ENCODE measurements at places on chromosomes 7 and 10.

DNA sequence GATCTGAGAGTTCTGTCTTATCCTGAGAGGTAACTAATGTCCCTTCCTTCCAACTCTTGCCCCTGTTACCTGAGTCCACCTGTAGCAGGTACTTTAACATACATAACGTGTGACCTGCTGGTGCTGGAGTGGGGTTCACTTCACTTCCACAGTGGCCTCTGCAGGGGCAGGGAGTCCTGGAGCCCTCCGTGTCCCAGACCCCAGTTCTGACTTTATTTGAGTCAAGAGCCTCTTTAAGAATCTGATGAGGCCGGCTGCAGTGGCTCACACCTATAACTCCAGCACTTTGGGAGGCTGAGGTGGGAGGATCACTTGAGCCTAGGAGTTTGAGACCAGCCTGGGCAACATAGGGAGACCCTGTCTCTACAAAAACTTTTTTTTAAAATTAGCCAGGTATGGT lies 117.0 kb upstream of the RET start:
- DNase-seq = no peak

DNA sequence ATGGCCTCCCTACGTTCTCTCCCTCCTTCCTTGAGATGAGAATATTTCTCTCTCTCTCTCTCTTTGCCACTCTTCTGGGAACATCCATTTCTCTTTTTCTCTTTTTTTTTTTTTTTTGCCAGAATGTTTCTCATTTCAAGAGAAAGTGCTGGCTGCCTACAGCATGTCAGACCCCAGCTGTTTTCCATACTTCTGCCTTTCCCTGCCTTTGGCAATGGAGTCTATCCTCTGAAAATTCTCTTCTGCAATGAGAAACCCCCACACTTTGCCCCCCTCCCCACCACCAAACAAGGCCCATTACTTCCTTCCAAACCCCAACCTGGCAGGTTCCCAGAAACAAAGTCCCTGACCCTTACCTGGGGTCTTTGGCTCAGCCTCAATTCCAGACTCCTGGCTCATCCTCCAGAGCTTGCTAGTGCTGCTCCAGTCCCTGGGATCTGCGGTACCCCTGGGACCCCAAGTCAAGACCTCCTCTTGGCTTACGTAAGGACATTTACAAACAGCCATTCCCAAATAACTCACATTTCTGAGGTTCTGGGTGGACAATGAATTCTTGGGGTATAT lies 17.4 kb upstream of the CCL26 start:
- no peak for DNase-seq

- DNase-seq = no peak
These were observed 10.9 kb upstream of the DMBT1 start for GRCh38 chr10:122549636-122550035.

DNA sequence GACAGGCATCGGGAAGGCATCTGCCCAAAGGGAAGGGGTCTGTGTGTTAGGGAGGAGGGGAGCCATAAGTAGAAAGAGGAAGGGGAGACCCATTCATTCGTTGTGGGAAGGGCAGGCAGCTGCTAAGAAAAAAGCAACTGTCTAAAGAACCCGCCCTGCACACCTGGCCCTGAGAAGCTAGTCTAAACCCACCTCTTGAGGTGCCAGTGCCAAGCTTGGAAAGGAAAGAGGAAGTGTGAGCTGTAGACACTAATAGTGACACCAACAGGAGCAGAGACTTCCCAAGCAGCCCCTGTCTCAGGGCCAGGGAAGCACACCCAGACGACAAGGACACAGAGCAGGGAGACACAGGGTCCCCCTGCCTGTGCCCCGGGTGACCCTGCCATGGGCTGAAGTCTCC lies 40.8 kb upstream of the PRSS58 start:
- no peak for DNase-seq

DNA sequence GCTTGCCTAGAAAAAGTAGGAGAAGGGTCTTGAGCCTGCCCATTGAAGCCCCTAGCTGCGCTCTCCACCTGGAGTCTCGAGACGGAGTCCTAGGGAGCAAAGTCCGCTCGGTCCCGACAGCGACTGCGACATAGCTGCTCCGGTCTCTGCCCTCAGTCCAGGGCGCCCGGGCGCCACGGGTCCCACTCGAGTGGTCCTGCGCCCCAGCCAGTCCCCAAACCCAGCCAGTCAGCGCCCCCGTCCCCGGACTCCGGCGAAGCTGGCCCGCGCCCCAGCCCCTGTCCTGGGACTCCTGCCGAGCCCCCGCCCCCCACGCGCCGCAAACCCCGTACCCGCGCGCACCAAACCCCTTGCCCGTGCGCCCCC lies 490 bp downstream of the TNS3 start:
- peak; percentile 58 for DNase-seq

DNA sequence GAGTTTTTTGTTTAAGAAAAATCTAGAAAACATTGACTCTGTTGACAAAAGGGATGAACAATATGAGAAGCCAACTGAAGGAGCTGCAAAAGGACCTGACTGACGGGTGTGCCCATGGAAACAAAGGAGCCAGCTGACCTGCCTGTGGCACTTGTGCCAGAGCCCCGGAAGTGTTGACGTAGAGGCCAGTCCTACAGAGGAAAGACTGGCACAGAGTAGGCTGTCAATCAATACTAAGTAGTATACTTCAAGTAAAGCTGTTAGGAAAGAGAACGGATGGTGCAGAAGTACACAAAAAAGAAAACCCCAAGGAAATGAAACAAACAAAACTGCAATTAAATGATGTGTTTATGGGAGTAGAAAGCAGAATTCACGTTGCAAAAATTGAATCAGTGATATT lies 19.0 kb upstream of the ABI1 start:
- peak; percentile 58 for DNase-seq

DNA sequence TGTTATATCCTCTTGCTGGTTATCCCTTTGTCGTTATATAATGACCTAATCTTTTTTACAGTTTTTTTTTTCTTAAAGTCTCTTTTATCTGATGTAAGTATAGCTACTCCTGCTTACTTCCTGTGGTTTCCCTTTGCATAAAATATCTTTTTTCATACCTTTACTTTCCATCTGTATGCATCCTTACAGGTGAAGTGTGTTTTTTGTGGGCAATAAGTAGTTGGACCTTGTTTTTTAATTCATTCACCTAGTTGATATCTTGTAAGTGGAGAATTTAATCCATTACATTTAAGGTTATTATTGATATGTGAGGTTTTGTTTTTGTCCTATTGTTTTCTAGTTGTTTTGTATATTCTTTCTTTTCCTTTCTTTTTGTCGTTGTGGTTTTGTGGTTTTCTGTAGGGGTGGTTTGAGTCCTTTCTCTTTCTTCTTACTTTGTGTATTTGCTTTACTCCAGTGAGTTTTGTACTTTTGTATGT lies 168.6 kb downstream of the MLLT10 start:
- no peak for DNase-seq

- DNase-seq = no peak
These were observed 67.0 kb downstream of the FAM241B start for GRCh38 chr10:69697006-69697405.

DNA sequence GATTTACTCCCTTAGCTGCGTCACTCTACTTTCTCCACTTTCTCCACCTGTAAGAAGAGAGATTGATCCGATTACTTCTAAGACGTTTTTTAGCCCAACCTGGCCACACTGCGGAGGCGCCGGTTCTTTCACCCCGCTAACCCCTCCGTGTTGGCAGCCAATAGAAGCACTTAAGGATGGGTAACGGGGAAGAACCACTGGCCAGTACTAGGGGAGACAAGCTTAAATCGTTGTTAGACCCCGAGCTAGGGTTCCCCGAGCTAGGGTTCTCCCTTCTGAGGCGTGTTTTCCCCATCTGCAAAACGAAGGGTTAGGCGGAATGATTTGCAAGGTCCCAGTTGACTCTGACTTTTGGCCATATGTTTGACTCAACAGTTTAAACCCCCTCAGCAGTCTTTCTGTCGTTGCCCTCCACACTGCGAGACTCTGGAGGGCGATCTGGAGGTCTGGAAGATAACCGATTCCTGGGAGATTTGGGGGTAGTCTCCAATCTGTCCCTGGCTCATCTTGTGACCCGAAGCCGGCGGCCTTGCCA lies 644 bp downstream of the UMAD1 start:
- peak; percentile 18 for DNase-seq

GRCh38 chr10:65779985-65780384 lies 1145.9 kb upstream of the LRRTM3 start:
- no peak for DNase-seq

DNA sequence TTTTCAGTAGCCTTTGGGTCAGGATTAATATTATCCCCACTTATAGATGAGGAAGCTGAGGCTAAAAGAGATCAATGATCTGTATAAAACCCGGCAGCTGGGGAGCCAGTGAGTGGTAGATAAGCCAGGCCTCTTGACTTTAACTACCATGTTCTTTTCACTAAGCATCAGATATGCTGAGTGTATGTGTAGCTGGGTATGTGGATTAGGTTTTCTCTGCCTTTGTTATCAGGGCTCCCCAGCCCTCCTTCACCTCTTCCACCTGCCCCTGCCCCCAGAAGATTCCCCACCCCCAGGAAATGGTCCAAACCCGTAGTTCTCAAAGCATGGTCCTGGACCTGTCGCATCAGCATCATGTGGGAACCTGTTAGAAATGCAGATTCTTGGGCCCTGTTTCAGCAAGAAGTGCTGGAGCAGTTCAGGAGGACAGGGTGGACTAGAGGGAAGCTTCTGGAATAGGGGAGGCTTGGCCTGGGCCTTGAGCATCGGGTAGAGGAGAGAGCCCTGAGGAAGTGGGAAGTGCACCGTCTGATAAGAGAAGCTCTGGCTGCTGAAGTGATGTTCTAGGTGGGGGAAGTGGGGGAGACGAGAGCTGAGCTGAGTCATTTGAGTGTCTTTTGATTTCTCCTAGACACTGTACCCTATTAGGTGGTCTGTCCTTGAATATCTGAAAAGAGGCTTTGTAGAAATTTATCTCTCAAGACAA lies 101.3 kb downstream of the HIF1AN start:
- no peak for DNase-seq

DNA sequence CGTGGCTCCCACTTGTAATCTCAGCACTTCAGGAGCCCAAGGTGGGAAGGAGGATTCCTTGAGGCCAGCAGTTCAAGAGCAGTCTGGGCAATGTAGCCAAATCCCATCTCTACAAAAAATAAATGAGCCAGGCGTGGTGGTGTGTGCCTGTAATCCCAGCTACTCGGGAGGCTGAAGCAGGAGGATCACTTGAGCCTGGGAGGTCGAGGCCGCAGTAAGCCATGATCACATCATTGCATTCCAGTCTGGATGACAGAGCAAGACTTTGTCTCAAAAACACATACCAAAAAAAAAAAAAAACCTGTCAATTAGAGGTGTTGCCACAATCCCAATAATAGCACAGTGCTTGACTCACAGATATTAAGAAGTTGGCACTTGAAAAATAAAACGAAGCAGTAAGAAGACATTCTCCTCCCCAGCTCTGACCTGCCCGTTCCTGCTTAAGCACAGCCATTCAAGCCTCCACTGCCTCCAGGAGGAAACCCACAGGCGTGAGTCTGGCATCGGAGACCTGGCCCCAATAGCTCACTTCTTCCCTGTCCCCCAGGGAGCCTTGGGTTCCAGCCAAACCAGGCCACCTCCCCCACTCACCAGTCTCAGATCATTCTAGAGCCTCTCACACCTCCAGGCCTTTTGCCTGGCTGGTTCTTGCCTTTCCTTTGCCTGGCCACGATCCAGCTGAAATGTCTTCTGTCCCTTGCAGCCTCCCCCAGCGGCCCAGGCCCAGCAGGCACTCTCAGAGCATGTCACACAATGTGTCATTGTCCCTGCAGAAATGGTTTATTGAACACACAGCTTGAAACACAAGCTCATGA lies 45.3 kb upstream of the GTF2I start:
- no peak for DNase-seq

DNA sequence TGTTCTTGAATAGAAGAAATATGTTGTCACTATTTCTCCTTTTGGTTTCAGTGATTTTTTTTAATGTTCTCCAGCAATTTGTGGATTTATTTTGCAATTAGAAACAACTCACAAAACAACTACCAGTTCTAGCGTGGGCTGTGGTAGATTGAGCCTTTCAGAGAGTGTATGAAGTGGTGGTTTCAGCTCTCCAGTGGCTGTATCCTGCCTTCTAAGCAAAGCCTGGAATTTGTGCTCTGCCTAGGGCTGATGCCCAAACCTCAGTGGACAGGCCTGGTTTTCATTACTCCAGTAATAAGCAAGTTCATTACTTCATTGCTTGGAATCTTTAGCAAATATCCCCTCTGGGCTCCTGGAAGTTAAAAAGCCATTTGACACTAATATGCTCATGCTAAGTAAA lies 35.9 kb downstream of the APBB1IP start:
- no peak for DNase-seq

GRCh38 chr10:77016278-77016815 lies 621.3 kb downstream of the KCNMA1 start:
- DNase-seq = no peak

DNA sequence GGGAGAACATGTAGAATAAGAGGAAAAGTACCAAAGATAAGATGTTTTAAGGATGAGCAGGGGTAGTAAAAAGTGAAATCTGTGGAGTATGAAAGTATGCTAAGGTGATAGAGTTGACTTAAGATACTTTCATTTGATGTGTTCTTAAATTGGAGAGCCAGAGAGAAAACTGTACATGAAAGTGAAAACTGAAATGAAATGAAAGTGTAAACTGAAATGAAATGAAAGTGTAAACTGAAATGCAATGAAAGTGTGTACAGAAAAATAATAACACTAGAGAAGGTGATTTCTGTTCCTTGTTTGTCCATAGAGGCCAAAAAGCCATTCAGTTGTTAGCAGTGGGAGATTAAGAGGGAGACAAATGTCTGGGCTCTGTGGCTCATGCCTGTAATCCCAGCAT lies 17.5 kb downstream of the AHR start:
- DNase-seq = no peak

GRCh38 chr10:34430685-34431084 lies 384.4 kb downstream of the PARD3 start:
- DNase-seq = no peak

GRCh38 chr10:131689486-131689885 lies 211.3 kb upstream of the PPP2R2D start:
- no peak for DNase-seq

GRCh38 chr7:1513657-1514095 lies 9.5 kb upstream of the INTS1 start:
- no peak for DNase-seq

- no peak for DNase-seq
These were observed 167.5 kb upstream of the MEOX2 start for GRCh38 chr7:15853832-15854470.

DNA sequence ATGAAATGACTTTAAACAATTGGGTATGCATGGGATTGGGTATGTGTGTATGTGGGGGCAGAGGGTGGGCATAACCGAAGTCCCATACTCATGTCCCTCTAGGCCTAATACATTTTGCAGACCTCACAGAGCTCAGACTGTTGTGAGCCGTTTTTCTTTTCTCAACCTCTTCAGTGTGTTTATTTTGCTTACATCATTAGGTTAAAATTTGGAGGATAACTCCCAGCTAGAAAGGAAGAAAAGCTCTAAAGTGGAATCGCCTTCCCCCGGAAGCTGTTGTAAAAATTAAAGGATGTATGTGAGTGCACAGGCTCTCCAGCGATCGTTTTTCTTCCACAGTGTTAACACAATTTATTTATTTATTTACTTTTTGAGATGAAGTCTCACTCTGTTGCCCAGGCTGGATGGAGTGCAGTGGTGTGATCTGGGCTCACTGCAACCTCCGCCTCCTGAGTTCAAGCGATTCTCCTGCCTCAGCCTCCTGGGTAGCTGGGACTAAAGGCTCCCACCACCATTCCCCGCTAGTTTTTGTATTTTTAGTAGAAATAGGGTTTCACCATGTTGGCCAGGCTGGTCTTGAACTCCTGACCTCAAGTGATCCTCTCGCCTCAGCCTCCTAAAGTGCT lies 1.5 kb upstream of the H2AZ2 start:
- no peak for DNase-seq

- peak; percentile 54 for DNase-seq
These were observed 143.4 kb downstream of the TCF7L2 start for GRCh38 chr10:113093188-113094113.

Data from left colon (tissue), 2 donors.